ENCODE measurements at places on chromosomes 13 and 19. TPM values are rescaled to one million over a fixed set of nuclear protein-coding genes. Genes with fewer than 3 reads are reported as not detected.

MBD3L2 gene
- total RNA-seq: not detected

CCDC194 gene
- total RNA-seq: not detected

COMP gene
- not detected for total RNA-seq

ASPDH gene
- total RNA-seq: not detected

FAM216B gene
- not detected for total RNA-seq

PLPPR3 gene
- 0.48 TPM for total RNA-seq

CPB2 gene
- not detected for total RNA-seq

ZNF700 gene
- 5.2 TPM for total RNA-seq

CCDC169 gene
- 4.5 TPM for total RNA-seq

VSTM2B gene
- not detected for total RNA-seq

ZNF433 gene
- 1.8 TPM for total RNA-seq

CYP4F11 gene
- not detected for total RNA-seq

FGF21 gene
- not detected for total RNA-seq

GPR18 gene
- not detected for total RNA-seq

UBL5 gene
- total RNA-seq: 238 TPM

RFPL4A gene
- total RNA-seq: 2.3 TPM

EDNRB gene
- total RNA-seq: 27.0 TPM

HS6ST3 gene
- 0.65 TPM for total RNA-seq

All from vein endothelial cell (primary cell).